ENCODE measurements at places on chromosomes 3 and 15. TPM values are rescaled to one million over a fixed set of nuclear protein-coding genes. Genes with fewer than 3 reads are reported as not detected.
A peak's percentile ranks its signal among the peaks of the same experiment; 100 is the strongest.

The CKMT1B gene
- not detected for total RNA-seq

The FYCO1 gene
- total RNA-seq: 18.3 TPM

DNA sequence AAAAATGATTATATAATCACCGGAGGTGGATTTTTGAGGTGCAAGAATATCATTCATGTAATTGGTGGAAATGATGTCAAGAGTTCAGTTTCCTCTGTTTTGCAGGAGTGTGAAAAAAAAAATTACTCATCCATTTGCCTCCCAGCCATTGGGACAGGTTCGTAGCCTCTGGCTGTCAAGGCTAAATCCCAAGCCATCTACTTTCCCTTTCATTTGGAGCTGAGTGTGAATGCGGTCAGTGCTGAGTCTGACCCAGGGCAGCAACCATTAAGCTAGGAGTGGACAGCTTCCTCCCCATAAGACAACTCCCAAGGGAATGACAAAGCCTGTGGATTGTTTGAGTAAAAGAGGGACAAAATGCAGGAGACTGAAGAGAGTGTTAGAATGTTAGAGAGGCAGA, 33.6 kb downstream of the PARP14 start:
- H3K4me1 ChIP-seq: no peaks in the 10 kb centered on the region
- no peak overlapping the region for H3K27ac ChIP-seq
- H3K36me3 ChIP-seq: peaks cover 59% of the 10 kb centered on the region
- DNase-seq: no peak

DNA sequence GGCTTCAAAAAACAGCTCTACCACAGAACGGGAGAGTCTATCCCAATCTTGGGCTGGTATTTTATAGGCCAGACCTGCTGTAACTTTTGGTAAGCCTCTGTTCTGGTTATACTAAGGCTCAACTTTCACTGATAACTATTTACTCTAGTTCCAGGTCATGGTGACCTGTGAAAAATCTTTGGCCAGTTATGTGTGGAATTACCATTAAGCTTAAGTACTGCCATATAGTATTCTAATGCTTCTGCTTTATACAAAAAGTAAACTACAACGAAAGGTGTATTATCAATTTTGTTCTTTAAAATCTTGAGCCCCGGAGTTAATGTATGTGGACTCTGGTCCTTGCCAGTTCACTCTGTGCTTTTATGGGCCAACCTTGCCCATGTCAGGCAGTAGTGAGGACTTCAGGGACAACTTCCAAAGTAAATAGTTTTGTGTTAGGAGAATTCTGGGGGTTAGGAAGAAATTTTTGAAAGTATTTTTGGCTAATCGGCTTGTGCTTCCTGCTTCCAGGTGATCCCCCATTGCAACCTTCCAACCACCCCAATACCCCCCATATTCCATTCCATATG, 6.4 kb downstream of the SIAH2 start:
- DNase-seq: peak; percentile 70
- H3K27me3 ChIP-seq: no peaks in the 10 kb centered on the region
- peaks cover 89% of the 10 kb centered on the region for H3K4me1 ChIP-seq
- H3K4me3 ChIP-seq: peak overlapping the region; percentile 30
- H3K27ac ChIP-seq: peak overlapping the region; percentile 33

DNA sequence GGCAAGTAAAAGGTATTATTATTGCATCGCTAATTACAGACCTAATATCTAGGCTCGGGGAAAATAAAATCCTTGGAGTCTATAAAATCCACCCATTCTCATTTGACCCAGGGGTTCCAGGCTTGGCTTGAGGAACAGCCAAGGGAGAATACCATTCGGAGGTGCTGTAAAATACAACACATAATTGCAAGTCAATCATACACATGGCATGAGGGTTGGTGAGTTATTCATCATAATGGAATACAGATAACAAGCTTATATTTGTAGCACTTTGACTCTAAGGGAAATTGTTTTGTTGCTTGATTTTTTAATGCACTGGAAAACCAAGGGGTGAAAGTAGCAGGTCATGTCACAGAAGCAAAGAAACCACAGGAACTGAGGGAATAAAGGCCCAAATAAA, 16.8 kb upstream of the DIS3L start:
- H3K4me3 ChIP-seq: no peak overlapping the region
- no peak for DNase-seq
- H3K27ac ChIP-seq: no peak overlapping the region
- H3K36me3 ChIP-seq: no peaks in the 10 kb centered on the region

GRCh38 chr15:70569714-70570231, 193.6 kb downstream of the UACA start:
- no peak for DNase-seq
- no peak overlapping the region for H3K4me3 ChIP-seq
- H3K27me3 ChIP-seq: no peaks in the 10 kb centered on the region
- no peak overlapping the region for H3K27ac ChIP-seq
- no peaks in the 10 kb centered on the region for H3K4me1 ChIP-seq

DNA sequence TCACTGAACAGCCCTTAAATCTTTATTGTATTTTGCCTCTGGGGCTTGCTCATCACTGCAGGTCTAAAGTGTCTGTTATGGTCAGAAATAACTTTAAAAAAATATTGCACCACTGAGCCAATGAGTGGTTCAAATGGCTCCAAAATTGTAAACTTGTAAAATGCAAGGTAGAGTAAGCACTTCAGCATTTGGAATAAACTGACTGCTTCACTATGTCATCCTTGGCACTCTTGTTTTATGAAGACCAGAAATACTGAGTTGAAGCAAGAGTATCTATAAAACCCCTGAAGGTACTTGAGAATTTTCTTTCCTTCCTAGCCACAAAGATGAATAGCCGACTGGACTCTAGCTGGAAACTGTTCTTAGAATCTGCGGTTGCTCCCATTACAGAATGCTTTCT, 390.3 kb upstream of the DPH6 start:
- no peaks in the 10 kb centered on the region for H3K36me3 ChIP-seq
- no peak for DNase-seq
- peaks cover 4% of the 10 kb centered on the region for H3K4me1 ChIP-seq
- H3K4me3 ChIP-seq: no peak overlapping the region
- no peak overlapping the region for H3K27ac ChIP-seq
- H3K27me3 ChIP-seq: no peaks in the 10 kb centered on the region
